ENCODE measurements at places on chromosomes 11 and 22.

DNA sequence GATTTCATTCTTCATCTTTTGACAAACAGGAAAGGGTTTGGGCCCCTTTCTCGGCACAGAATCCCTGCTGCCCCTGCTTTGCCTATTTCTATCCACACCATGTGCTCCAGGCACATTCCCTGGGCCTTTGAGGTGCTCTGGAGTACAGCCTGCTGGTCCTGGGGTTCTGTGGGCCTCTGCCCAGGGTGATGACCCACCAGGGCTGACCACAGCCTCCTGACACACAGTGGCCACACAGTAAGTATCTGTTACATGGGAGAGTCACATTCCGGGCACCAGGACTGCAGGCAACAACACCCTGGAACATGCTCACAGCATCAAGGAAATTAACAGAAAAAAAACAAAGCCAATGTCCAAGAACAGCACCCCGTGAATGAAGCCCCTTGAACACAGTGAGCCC lies 39.1 kb downstream of the SCUBE2 start:
- no peak for DNase-seq

DNA sequence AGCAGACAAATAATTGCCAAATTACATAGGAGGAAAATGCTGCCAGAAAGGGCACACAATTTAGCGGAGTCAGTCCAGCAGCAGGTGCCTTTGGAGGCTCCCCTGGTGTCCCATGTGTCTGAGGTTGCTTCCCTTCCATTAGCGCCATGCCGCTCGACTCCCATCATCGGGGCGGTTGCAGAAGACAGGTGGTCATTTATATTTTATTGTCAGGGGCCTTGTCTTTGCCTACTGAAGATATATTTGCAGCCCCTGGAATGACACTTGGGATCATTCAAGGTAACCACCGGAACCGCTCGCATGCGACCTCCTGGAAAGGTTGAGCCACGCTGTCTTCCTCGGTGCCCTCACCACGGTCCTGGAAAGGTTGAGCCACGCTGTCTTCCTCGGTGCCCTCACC lies 298.3 kb downstream of the TBC1D22A start:
- DNase-seq = no peak

GRCh38 chr22:39132871-39133524 lies 19.5 kb downstream of the CBX7 start:
- no peak for DNase-seq

GRCh38 chr11:46321757-46322156 lies 25.5 kb upstream of the DGKZ start:
- DNase-seq = no peak

GRCh38 chr11:45942381-45942780 lies 19.9 kb downstream of the LARGE2 start:
- no peak for DNase-seq

- DNase-seq = no peak
Observed at GRCh38 chr22:46337870-46338269, 2.4 kb downstream of the TRMU start.

- peak; percentile 14 for DNase-seq
Observed at GRCh38 chr11:122655527-122656072, at the start of gene UBASH3B. UBASH3B (plus strand) TSS chr11:122655722; CDS start chr11:122656050, 328 bp downstream.

DNA sequence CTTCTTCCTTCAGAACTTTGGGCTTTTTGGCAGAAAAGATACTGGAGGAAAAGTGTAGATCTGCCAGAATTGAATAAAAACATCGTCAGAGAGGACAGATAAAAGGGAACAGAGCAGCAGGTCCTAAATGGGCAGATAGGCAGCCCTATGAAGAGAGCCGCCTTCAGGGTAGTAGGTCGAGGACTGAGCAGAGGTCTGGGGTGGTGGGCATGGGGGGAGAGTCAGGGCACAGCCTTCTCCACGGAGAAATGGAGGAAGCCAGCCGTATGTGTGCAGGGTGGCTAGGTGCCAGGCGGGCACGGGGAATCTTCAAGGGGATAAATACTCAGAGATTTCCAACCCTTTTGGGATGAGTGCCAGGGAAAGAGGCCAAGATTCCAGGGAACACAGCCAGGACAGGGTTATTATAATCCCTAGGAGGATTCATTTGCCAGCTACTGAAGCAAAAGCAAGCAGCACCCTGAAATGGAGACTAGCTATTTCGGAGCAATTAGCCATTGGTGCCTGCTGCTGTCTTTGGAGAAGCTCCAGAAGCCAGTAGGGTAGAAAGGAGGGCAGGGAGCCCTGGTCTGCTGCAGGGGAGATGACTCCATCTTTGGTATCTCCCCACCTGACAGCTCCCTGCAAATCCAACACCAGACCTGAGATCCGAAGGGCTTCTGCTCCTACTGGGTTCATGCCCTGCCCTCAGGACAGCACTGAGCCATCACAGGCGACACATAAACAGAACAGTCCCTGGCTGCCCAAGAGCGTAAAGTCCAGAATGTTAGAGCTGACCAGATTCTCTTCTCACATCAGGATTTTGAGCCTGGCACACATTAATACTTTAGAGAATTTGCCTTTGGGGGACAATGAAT lies 174.5 kb upstream of the NTM start:
- DNase-seq = no peak

GRCh38 chr22:30210235-30210909 lies 36.2 kb downstream of the LIF start:
- no peak for DNase-seq

GRCh38 chr11:1706634-1707400 lies 9.8 kb downstream of the KRTAP5-6 start:
- DNase-seq = no peak

GRCh38 chr11:3934658-3935057 lies 79.2 kb downstream of the STIM1 start:
- DNase-seq = no peak

GRCh38 chr11:7019500-7020182 lies 505 bp downstream of the ZNF214 start:
- DNase-seq = no peak

DNA sequence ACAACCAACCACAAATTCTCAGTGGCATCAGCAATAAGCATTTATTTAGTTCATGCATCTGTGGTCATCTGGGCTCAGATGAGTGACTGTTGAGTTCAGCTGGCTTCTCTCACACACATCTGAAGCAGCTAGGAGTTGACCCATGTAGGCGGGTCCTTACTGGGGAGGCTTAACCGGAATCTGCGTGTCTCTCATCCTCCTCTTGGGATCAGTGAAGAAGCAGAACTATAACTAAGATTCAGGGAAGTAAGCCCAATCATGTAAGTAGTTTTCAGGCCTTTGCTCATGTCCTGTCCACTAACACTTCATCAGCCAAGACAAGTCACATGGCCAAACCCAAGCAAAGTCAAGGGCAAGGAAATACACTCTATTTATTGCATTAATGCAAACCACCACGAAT lies 236.2 kb downstream of the C11orf87 start:
- no peak for DNase-seq

DNA sequence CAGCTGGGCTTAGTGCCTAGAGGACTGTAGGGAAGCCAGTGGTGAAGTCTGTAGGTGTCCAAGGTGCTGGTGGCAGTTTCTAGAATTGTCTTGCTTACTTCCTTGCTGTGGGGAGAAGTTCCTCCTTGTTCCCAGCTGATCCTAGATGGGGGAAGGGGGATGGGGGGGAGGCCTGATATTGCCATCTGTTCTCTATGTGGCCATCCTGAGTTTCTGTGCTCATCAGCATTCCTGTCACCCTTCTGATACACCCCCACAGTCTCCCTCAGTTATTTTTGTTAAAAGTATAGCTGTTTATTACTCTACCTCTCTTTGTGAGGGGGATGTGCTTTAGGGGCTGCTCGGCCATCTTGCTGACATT lies 36.5 kb downstream of the MADD start:
- DNase-seq = no peak

DNA sequence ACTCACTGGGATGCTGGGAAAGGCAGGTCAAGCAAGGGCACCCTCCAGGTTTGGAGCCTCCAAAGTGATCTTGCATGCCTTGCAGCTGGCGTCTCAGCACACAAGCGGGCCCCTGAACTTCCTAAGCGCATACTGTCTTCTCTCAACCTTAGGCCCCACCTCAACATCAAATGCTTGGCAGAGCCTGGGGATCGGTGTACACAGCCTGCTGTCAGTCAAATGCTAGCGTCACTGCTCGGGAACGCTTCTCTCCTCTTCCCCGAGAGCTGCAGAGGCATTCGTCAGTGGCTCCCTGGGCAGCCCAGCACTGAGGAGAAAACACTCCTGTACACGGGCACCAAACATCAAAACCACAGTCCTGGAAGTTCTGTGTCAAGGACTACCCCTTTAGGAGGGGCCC lies 124.9 kb downstream of the C11orf58 start:
- no peak for DNase-seq

DNA sequence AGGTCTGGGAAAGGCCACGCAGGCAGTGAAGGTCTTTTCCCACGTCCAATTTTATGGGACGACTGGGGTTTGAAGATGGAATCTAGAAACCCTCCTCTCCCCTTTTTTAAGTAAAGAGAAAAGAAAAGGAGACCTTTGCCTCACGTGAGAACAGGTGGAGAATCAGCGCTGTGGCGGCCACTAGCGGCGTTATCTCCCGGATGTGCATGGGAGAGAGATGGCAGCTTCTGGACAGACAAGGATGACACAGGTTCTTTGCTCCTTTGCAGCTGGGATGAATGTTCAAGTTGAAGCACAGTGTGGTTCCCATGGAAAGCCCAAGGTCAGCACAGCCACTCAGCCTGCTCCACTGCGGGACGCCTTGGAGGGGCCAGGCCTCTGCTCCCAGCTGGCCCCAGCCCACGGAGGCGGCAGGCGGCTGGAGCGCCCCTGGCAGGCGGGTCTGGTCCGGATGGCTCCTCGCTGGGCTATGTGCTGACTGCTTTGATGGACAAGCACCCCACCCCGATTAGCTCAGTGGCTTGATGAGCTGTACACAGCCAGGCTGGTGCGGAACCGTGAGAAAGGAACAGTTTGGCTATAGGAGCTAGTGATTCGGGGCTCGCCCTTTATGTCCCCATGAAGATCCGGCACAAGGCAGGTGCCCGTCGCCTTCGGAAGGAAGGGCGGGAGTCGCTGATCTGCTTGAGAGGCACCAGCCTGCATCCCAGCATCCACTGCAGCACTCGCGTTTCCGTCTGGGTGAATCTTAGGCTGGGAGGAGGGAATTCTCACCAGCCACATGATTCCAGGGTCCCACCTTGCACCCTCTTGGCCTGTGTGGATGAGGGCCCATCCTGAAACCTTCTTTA lies 14.5 kb upstream of the BID start:
- DNase-seq = no peak

DNA sequence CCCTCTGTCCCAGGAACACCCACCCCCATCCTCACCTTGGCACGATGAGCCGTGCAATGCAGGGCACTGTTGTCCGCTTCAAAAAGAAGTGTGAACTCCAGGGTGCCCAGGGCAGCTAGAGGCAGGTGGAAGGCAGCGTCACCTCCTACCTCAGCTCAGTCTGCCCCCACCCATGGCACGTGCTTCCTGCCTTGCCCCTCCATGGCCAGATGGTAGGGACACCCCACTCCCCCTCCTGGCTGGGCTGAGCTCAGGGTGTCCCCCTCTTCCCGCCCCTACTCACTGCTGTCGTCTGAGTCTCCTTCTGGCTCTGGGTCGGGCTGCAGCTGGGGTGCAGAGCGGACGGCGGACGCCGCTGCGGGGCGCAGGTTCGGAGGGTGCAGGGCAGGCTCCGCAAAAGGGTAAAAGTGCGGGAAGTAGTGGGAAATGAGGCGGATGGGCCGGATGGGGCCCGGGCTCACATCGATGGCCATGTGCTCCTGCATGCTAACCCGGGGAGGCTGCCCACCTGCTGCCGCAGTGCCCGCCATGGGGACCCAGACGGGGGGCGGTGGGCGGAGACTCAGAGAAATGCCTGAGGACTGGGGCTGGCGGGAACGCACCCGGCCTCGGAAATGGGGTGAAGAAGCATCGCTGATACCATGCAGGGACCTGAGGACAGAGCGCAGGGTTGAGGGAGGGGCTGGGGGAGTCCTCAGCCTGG lies 9.1 kb downstream of the NDUFV1 start:
- DNase-seq = no peak

GRCh38 chr22:32206774-32207758 lies 2.2 kb upstream of the RFPL2 start:
- DNase-seq = no peak

DNA sequence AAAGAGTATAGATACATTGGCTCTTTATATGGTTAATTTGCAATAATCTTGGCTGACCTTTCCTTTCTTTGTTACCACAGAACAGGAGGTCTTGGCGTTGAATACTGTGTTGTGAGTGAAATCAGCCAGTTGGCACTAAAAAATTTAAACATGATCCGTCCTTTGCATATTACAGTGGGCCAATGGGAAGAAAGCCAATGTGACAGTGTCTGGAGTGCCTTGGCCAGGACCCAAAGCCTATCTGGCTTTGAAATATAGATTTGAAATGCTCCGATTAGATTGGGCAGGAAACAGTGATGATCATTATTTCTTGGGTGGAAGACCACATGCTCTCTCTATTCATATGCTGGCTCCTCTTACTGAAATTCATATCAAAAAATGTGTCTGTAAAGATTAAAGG lies 339.6 kb upstream of the ANO3 start:
- DNase-seq = no peak

DNA sequence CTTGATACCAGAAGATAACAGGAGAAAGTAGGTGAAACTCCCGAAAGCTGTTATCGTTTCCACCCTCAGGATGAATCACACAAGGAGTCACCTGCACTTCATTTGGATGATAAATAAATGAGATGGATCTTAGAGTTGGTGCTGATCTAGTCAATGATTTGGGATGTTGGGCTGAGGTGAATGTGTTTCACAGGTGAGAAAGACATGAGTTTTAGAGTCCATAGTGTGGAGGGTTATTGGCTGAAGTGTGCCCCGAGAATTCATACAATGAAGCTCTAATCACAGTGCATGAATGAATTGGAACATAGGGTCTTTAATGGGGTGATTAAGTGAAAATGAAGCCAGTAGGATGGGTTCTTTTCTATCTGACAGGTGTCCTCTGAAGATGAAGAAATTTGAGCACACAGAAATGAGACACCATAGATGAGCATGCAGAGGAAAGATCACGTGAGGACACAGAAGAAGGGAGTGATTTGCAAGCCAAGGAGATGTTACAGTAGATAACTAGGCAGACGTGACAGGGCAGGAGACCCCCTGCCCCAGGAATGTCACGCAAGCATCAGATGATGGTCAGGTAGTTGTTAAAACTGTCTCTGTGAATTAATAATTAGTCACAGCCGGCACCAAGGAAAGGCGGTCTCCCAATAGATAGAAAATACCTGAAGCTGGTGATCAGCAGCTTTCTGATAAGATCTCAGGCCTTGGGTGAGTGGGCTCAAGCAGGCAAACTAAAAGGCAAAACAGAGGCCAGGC lies 60.3 kb upstream of the IGLL5 start:
- DNase-seq = no peak

DNA sequence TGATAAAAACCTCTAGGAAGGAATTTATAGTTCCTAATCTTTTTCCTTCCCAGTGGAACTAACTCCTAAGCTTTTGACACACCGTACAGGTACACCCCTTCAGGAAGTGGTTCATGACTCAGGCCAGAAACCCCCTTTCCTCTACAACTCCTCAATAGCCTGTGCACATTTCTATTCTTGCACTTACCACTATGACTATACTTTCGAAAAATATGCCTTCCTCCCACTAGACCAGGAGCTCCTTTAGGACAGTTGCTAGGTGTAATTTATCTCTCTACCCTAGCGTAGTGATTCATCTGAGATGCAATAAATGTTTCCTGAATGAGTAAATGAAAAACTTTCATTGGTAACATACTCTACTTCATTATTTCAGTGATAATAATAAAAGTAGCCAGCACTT lies 14.5 kb downstream of the MAP6 start:
- no peak for DNase-seq

- DNase-seq = no peak
Observed at GRCh38 chr11:7673724-7674434, 579 bp upstream of the CYB5R2 start.

GRCh38 chr11:116703421-116703820 lies 69.4 kb downstream of the BUD13 start:
- DNase-seq = no peak
